ENCODE measurements at places on chromosomes 1 and 21. TPM values are rescaled to one million over a fixed set of nuclear protein-coding genes. Genes with fewer than 3 reads are reported as not detected.

- H3K4me1 ChIP-seq: no peaks in the 10 kb centered on the region
- no peaks in the 10 kb centered on the region for H3K36me3 ChIP-seq
- no peak overlapping the region for H3K27ac ChIP-seq
- no peaks in the 10 kb centered on the region for H3K27me3 ChIP-seq
These were observed 60.0 kb upstream of the NTPCR start for GRCh38 chr1:232890340-232890943.

DNA sequence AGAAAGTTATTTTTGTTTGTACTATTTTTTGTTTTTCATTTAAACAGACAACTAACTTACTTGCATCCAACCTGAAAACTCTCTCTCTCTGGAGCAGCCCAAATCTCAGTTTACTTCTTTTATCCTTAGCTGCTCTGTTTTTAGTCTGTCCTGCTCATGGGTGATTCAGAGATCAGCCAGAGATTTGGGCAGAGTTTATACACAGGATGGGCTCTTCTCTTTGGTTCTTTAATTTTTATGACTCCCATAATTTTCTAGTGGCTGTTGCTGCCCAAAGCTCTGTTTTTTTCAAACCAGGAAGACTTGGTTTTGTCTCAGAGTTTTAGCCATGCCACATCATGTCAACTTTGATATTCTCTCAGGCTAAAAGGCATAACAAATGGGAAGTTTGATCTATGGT, 86.8 kb upstream of the CD55 start:
- no peaks in the 10 kb centered on the region for H3K27me3 ChIP-seq
- H3K4me3 ChIP-seq: no peak overlapping the region
- DNase-seq: no peak
- H3K27ac ChIP-seq: no peak overlapping the region
- H3K36me3 ChIP-seq: no peaks in the 10 kb centered on the region

DNA sequence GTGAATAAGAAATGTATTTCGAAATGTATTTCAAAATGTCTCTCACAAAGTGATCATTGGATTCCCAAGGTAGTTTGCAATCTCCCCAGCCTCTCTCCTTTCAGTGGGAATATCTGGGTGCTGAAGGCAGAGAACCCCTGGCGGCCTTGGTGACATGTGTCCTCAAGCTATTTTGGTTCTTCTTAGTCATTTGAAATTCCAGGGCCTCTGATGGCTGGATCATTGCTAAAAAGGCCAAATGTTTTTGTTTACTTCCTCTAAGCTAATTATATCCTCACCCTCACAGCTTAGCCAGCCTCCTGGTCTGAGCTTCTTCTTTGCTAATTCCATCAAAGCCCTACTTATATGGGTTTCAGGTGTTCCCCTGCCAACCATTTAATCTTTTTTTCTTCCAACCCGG, 71.2 kb downstream of the LRRC40 start:
- DNase-seq: no peak
- no peak overlapping the region for H3K27ac ChIP-seq
- H3K27me3 ChIP-seq: no peaks in the 10 kb centered on the region
- H3K4me1 ChIP-seq: no peaks in the 10 kb centered on the region

DNA sequence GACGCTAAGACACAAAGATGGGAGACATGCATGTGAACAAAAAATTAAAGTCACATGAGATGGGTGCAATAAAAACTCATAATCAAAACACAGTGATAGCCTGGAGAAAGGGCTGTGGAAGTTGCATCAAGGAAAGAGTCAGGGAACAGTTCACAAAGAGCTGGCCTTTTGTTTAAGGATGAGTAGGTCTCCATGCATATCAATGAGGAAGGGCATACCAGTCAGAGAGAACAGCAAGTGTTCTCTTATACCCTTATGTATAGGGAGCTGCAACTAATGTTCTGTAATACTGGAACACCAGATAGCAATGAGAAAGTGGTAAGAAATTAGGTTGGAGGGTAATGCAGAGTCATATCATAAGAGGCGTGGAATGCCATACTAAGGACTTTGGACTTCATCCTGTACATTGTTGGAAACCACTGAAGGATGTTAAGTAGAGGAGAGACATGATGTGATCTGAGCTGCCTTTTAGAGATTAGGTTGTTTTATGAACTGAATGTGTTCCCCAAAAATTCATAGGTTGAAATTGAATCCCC, 46.7 kb upstream of the SAMD13 start:
- H3K4me1 ChIP-seq: peaks cover 12% of the 10 kb centered on the region
- no peaks in the 10 kb centered on the region for H3K27me3 ChIP-seq
- no peak for DNase-seq

- no peak for DNase-seq
- no peaks in the 10 kb centered on the region for H3K27me3 ChIP-seq
- H3K4me3 ChIP-seq: no peak overlapping the region
- no peaks in the 10 kb centered on the region for H3K4me1 ChIP-seq
- no peak overlapping the region for H3K27ac ChIP-seq
- H3K36me3 ChIP-seq: peaks cover 7% of the 10 kb centered on the region
These were observed 12.0 kb downstream of the MOV10 start for GRCh38 chr1:112686417-112686816.

DNA sequence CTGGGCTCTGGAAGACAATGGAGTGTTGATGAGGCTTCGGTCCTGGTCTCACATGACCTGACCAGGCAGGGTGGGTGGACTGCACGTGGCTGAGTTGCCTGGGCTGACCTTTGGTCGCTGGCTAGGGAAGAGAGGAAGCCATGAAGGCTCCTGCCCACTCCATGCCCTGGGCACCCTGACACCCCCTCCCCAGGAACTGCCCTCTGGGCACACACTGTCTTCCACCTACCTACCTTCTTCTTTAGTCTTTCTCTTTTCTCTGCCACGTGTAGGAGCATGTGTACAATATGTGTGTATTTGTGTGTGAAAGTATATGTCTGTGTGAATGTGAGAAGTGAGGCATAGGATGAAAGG, 15.1 kb downstream of the POU3F1 start:
- H3K36me3 ChIP-seq: no peaks in the 10 kb centered on the region
- peaks cover 26% of the 10 kb centered on the region for H3K4me1 ChIP-seq
- DNase-seq: no peak

DNA sequence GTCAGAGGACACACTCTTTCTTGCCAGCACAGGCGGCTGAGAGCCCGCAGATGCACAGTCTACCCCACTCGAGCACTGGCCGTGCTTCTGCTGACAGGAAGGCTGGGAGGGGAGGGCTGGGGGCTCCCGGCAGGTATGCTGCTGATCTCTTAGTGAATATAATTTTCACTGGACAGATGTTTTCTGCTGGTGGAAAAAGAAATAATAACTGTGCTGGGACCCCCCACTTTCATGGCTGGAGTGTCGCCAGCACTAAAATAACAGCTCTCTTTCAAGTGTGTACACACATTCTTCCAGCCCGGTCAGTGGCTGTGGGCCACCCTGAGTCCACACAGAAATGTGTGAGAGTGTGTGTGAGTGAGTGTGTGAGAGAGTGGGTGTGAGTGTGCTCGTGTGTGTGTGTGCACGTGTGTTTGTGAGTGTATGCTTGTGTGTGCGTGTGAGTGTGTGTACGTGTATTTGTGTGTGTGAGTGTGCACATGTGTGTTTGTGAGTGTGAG, 167.7 kb upstream of the USP24 start:
- no peak for DNase-seq
- H3K27me3 ChIP-seq: no peaks in the 10 kb centered on the region
- H3K4me3 ChIP-seq: no peak overlapping the region
- H3K27ac ChIP-seq: no peak overlapping the region
- no peaks in the 10 kb centered on the region for H3K36me3 ChIP-seq

DNA sequence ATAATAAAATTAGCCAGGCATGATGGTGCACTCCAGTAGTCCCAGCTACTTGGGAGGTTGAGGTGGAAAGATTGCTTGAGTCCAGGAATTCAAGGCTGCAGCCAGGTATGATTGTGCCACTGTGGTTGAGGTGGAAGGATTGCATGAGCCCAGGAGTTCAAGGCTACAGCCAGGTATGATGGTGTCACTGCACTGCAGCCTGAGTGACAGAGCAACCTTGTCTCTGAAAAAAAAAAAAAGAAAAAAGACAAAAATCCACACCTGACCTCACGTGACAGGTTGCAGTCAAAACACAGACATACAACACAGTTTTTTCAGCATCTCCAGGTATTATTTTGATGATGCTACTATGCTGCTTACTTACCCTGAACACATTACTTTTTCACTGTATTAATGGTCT, 4.3 kb upstream of the AK2 start:
- H3K27me3 ChIP-seq: no peaks in the 10 kb centered on the region

DNA sequence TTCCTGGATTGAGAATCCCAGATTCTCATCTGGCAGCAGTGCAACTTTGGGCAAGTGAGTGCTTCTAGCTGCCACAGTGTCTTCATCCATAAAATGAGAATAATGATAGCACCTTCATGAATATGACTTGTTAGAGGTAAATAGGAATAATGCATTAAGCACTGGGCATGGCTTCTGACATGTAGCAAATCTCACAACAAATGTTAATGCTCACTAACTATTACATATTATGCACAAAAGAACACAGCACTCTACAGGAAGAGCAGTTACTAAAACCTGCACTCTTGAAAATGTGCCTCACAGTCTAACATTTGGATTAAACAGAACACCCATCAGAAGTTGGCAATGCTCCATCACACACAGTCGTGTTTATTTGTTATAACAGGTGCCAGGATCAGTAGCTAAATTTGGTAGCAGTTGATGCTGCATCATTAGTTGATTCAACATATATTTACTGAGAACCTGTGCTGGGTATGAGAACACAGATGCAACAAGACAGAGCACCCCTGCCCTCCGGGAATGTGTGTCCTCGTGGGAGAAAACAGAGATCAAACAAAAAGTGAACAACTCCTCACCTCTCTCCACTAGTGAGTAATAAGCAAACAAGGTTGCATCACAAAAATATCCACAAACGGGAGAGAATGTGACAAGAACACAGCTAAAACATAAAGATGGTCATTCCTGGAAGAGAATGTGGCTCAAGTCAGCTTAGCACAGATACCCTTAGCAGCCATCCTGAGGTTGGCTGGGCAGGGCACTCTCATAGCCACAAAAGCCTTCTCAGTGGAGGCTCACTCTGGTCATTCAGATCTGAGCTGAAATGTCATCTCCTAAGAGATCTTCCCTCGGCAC, 26.2 kb upstream of the LBR start:
- peak; percentile 43 for DNase-seq
- H3K4me1 ChIP-seq: peaks cover 10% of the 10 kb centered on the region
- H3K36me3 ChIP-seq: no peaks in the 10 kb centered on the region
- no peaks in the 10 kb centered on the region for H3K27me3 ChIP-seq

- no peaks in the 10 kb centered on the region for H3K36me3 ChIP-seq
These were observed 208.2 kb upstream of the TMEM51 start for GRCh38 chr1:14945132-14946010.

DNA sequence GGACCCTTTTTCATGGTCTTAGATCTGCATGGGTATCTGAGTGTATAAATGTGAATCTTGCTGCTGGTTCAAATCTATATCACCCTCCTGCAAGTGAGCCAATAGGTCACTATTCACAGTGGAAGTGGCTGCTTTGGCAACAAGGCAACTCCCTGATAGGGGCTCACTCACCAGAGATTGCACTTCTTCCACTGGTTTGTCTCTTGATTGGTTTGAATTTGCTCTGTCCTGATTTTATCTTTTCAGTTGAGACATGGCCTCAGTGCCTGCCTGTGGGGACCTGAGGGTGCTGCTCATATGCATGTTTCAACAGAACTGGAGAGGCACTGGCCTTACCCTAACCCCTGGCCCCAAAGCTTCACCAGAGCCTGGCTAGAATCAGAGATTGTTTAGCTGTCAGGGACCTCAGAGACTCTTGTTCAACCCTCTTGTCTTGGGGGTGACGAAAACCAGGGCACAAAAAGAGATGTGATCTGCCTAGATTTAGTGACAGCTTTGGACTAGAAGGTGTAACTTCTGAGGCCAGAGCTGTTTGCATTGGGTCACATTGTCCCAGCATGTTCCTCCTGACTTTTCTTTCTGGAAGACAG, 16.9 kb downstream of the AVPR1B start:
- no peaks in the 10 kb centered on the region for H3K27me3 ChIP-seq
- H3K27ac ChIP-seq: no peak overlapping the region
- H3K36me3 ChIP-seq: no peaks in the 10 kb centered on the region
- H3K4me1 ChIP-seq: no peaks in the 10 kb centered on the region
- DNase-seq: no peak

GRCh38 chr1:68470388-68470970, 20.7 kb upstream of the RPE65 start:
- no peak overlapping the region for H3K4me3 ChIP-seq
- H3K27ac ChIP-seq: no peak overlapping the region
- H3K36me3 ChIP-seq: no peaks in the 10 kb centered on the region
- H3K4me1 ChIP-seq: no peaks in the 10 kb centered on the region
- DNase-seq: peak; percentile 50

GRCh38 chr1:238488401-238488800, 597.7 kb upstream of the ZP4 start:
- no peaks in the 10 kb centered on the region for H3K36me3 ChIP-seq
- no peaks in the 10 kb centered on the region for H3K27me3 ChIP-seq
- DNase-seq: no peak
- H3K4me3 ChIP-seq: no peak overlapping the region

DNA sequence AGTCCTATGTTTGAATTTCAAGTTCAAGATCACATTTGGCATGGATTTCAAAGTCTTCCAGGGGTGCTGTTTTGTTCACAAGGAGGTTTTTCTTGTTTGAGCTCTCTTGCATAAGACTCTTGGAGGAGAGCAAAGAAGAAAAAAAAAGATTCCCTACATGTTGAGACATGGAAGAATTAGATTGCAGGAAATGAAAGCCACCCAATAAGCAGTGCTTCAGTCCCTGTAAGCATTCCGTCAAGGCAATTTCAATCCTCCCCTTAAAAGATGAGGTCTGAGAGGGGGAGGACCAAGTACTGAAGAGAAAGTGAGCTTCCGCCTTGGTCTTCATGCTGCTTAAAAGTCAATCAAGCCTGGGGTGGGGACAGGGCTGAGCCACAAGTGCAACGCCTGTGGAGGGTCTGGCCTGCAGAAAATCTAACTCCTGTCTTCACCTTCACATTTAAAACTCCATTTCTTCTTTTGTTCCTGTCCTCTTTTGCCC, 50.2 kb downstream of the LPAR3 start:
- H3K36me3 ChIP-seq: no peaks in the 10 kb centered on the region
- peaks cover 23% of the 10 kb centered on the region for H3K27me3 ChIP-seq
- H3K27ac ChIP-seq: no peak overlapping the region
- peaks cover 2% of the 10 kb centered on the region for H3K4me1 ChIP-seq

The PRAMEF20 gene
- polyA plus RNA-seq: not detected

The CGN gene
- polyA plus RNA-seq: 0.37 TPM

The SPRR3 gene
- polyA plus RNA-seq: not detected

The IGSF9 gene
- 0.15 TPM for polyA plus RNA-seq

The MYOM3 gene
- polyA plus RNA-seq: 0.06 TPM

The NFASC gene
- not detected for polyA plus RNA-seq

The GNAT2 gene
- 0.08 TPM for polyA plus RNA-seq

The RAB4A gene
- polyA plus RNA-seq: 14.8 TPM

The MNDA gene
- not detected for polyA plus RNA-seq

The TEKT2 gene
- 0.62 TPM for polyA plus RNA-seq
